ENCODE measurements at places on chromosomes 16 and 17.

DNA sequence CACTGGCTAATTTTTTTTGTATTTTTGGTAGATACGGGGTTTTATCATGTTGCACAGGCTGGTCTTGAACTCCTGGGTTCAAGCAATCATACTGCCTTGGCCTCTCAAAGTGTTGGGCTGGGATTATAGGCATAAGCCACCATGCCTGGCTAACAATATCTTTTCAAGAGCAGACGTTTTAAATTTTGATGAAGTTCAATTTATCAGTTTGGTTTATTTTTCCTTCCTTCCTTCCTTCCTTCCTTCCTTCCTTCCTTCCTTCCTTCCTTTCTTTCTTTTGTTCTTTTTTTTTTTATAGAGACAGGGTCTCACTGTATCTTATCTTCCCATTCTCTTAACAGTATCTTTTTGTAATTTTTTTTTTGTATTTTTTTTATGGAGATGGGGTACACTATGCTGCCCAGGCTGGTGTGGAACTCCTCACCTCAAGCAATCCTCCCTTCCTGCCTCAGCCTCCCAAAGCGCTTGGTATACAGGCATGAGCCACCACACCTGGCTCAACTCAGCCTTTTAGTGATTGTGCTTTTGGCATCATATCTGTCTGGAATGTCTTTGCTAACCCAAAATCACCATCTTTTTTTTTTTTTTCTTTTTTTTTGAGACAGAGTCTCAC lies 13.6 kb upstream of the GIP start:
- DNase-seq = no peak

GRCh38 chr16:62711797-62712196 lies 675.6 kb upstream of the CDH8 start:
- DNase-seq = no peak

- DNase-seq = no peak
Observed at GRCh38 chr17:78993241-78993956, 13.7 kb upstream of the LGALS3BP start.

DNA sequence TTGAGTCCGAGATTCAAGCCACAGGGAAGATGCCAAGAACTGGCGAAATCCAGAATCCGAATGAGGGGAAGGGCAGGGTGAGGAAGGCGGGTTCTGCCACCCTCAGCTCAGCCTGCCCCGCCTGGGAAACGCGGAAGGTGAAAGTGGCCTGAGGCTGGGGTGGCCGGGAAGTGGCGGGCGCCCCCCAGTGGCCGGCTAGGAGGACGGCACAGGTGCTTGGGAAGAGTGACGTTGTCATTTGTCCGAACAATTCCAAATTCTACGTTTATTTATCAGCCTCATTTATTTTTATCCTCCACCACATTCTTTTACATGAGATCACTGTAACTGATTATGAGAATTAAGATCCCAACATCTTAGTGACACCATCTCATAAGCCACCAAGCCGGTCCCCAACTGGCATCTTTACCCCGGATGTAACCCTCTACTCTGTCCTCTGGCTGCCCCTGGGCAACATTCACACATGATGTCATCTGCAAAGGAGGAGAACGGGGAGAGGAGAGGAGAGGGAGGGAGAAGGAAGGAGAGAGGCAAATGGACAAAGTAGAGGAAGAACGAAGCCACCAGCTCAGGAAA lies 21.3 kb downstream of the SRCIN1 start:
- DNase-seq = peak; percentile 92

- no peak for DNase-seq
Observed at GRCh38 chr17:81315129-81315884, 20.2 kb upstream of the SLC38A10 start.

DNA sequence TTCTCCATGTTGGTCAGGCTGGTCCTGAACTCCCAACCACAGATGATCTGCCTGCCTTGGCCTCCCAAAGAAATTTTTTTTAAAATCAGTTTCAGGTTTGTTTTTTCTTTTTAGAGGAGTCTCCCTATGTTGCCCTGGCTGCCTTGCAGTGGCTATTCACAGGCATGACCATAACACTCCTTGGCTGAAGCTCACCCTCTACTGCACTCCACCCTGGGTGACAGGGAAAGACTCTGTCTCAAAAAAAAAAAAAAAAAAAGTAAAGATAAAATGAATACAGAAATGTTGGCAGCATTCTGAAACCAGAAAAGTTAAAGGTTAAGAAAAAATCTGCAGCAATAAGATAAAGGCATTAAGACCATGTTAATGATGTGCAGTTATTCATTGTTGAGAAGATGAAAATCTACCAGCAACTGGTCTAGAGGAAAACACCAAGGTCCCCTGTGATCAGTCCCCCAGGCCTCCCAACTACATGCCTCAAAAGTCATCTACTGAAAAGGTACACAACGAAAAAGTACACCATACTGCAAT lies 15.1 kb downstream of the YWHAE start:
- no peak for DNase-seq

DNA sequence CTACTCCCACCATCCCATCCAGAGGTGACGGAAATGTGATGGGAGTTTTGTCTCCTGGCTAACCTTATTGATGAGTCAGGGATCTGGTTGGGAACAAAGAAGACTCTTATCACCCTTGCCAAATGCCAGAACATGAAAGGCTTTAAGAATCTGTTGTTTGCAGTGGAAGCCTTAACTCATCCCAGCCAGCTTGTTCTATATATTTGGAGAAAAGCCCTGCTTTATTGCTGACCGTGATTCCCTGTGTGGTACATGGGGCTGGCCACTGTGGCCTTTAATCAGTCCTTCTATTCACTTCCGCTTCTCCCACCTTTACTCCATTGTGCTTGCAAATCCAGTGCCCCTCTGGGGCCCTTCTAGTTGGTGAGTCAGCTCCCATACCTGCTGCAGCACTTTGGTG lies 156.6 kb downstream of the PHKB start:
- no peak for DNase-seq

- DNase-seq = no peak
Observed at GRCh38 chr16:47299587-47299986, 155.8 kb upstream of the NETO2 start.

DNA sequence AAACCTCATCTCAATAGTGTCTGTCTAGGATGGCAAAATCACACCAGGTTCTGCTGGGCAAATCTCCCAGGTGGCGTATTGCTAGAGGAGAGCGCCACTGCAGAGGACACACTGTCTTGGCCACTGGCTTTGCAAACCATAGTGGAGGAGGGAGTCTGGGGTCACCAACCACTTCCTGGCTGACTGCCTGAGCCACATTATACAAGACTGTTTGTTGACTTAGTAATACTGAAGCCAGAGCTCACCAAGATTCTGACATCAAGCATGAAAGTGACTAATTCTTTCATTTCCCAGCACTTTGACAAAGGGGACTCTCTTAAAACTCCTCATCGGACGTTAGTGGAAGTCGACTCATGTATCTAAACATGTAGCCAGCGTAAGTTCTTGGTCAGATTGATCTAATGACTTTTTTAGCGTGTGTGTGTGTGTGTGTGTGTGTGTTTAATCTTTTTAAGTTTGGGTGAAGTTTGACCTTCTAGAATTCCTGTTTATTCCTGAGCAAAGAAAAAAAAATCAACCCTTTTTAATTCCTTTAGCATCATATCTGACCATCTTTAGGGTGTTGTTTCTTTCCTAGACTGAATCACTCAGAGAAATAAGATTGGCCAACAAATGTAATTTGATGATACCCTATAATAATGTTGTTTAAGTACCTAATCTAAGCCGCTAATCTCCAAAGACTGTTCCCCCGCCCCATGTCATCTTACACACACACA lies 13.7 kb downstream of the PITPNC1 start:
- no peak for DNase-seq

- no peak for DNase-seq
Observed at GRCh38 chr17:68249354-68249765, 1.5 kb downstream of the AMZ2 start.

DNA sequence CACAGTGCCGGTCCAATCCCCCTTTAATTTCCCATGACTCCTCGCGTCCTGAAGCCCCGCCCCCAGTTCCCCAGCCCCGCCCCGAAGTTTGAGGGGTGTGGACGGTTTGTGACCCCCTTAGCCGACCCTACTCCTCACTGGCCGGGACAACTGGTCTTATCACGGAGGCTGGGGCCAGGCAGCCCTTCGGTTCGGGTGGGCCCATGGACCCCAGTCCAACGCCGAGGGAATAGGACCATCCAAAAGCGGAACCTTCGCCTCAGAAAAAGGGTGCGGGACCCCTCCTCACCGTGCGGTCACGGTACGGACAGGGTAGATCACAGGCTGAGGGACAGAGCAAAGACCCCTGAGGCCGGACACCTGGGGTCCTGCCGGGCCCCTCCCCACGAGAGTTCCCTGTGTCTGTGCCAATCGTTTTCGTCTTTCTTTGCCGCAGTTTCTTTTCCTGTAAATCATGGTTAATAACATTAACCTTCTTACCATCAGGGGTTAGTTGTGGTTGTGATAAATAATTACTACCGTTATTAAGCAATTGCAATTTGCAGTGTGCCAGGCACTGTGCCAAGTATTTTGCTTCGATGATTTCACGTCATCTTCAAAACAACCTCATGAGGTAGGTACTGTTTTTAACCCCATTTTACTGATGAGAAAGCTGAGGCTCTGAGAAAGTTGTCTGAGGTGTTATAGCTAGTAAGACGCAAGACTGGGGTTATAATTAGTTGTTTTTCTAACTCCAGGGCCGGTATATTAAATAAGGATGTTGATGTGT lies 543 bp downstream of the TMUB2 start:
- DNase-seq = peak; percentile 66

GRCh38 chr16:58332997-58333700 lies 38.3 kb upstream of the PRSS54 start:
- DNase-seq = no peak

DNA sequence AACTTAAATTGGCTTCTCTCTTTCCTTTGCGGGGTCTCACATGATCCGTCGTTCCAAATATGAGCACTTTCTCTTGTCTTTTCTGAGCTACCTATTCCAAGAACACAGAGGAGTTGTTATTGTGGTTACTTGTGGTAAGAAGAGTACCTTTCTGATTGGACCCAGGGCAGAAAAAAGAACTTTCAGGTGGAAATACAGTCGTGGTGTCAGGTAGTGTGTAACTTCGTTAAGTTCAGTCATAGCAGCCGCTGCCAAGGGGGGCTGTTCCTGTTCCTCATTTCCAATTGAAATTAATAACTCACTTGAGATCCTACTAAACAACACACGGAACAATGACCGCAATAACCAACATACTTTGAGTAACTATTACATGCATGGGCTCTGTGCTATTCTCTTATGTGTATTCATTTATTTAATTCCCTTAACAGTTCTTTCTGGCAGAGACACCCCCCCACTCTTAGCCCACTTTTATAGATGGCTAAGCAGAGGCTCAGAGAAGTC lies 681.7 kb downstream of the MAF start:
- DNase-seq = no peak

DNA sequence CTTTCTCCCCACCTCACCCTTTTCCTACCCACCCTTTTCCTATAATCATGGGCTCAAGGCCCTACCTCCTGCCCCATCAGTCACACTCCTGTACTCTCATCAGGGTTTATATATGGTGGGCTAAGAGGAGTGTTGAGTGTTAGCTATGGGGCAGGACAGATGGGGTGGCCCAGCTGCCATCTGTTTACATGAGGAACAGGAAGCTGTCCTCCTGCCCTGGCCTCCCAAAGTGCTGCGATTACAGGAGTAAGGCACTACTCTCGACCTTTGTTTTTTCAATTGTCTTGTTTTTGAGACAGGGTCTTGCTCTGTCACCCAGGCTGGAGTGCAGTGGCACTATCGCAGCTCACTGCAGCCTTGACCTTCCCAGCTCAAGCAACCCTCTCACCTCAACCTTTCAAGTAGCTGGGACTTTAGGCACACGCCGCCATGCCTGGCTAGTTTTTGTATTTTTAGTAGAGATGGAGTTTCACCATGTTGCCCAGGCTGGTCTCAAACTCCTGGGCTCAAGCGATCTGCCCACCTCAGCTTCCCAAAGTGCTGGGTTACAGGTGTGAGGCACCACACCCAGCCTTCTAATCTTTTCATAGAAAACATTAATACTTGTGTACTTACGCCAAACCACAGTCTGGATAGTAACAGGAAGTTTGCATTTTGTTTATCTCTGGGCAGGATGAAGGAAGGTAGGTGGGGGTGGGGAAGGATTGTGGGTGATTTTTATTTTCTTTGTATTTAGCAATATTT lies 1.6 kb downstream of the TRADD start:
- DNase-seq = no peak

GRCh38 chr17:68497885-68498319 lies 14.3 kb upstream of the PRKAR1A start:
- DNase-seq = no peak

DNA sequence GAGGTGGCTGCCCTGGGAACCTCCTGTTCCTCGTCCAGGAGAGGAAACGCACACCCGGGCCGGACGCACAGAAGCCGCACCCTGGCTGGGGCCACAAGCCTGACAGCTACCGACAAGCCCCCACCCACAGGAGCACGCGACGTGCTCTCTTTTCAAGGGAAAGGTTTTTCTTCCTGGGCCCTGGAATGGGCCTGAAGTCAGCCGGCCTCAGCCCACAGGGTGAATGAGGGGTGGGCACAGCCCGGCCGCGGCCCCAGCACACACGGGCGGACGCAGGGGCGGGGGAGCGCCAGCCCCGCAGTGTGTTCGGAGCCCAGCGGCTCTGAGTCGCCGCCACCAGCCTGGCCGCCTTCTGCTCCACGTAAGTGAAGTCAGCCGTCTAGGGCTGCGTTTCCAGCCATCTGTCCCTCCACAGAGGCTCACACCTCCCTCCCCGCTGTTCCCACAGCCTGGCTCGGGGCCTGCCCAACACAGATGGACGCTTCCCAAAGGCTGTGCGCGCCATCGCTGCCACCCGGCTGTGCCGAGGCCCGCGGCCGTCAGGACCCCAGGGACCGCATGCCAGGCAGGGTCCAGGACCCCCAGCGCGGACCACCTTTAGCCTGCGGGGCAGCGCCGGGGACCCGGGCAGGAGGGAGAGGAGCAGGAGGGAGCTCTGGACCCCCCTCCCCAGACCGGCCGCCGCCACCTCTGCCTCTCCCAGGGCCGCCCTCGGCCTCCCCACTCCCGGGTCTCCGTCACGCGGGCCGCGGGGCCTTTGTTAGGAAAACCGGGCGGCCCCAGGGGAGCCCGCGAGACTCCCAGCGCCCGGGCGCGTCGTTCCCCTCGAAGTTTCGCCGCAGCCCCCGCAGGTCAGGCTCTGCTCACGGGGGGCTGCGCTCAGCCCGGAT lies 36.8 kb downstream of the CBFA2T3 start:
- peak; percentile 28 for DNase-seq

GRCh38 chr16:56423584-56424403 lies 1.6 kb downstream of the AMFR start:
- DNase-seq = no peak

GRCh38 chr17:20944014-20944865 lies 98.6 kb downstream of the USP22 start:
- no peak for DNase-seq

GRCh38 chr16:11327277-11328171 lies 17.7 kb upstream of the RMI2 start:
- no peak for DNase-seq

GRCh38 chr17:35969558-35970380 lies 11.5 kb downstream of the CCL16 start:
- DNase-seq = no peak

- no peak for DNase-seq
Observed at GRCh38 chr17:79952901-79953300, 82.8 kb downstream of the TBC1D16 start.

Data from D721Med (cell line).